ENCODE measurements at places on chromosomes 1 and 21. TPM values are rescaled to one million over a fixed set of nuclear protein-coding genes. Genes with fewer than 3 reads are reported as not detected.

DNA sequence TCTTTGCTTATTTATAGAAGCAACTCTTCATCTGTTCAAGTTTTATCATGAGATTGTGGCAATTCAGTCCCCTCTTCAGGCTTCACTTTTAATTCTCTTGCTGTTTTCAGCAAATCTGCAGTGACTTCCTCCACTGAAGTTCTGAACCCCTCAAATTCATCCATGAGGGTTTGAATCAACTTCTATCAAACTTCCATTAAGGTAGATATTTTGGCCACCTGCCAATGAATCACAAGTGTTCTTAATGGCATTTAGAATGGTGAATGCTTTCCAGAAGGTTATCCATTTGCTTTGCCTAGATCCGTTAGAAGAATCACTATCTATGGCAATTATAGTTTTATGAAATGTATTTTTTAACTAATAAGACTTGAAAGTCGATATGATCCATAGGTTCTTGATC is 946.7 kb upstream of the B3GALT2 start:
- DNase-seq, result no peak

DNA sequence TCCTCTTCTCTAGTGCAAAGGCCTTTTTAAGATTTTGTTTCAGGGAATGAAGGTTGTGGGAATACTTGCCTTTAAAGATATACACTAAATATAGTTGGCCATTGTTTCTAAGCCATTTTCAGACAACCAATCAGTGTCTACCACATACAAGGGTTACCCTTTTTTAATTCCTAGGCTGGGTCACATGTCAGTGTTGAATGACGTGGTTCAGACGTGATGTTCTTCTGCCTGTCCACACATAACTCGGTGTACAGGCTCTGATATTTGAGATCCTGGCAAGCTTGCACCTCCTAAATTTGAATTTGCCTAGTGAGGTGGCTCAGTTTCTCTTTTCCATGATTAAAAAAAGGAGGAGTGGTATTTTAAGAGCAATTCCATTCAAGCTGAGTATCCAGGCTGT is 38.8 kb downstream of the DTL start:
- no peak for DNase-seq

- no peak for DNase-seq
Observed at GRCh38 chr1:227725046-227725445, 10.1 kb downstream of the JMJD4 start.

- DNase-seq, result no peak
Observed at GRCh38 chr1:220921498-220921897, 42.3 kb downstream of the HLX start.

- no peak for DNase-seq
Observed at GRCh38 chr1:232059726-232060374, 433.3 kb downstream of the DISC1 start.

DNA sequence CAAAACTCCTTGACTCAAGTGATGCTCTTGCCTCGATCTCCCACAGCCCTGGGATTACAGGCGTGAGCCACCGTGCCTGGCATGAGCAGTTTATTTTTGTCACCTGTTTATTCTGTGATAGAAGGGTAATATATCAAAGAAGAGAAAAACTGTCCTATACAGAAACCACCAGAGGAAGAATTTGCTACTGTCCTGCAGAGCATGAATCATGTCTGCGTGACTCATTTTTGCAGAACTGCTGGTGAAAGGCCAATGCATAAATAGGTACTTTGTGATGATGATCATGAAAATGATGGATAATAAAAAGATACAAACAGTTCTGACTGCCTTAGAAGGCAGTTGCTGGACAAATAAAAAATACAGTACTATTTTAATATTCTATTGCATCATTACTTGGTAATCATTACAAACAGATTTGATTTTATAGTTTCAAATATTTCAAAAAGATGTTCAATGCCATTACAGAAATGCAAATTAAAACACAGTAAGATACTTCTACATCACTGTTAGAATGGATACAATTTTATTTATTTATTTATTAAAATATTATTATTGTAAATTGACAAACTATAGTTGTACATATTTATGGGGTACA is 26.5 kb downstream of the RIPPLY3 start:
- DNase-seq, result no peak

- DNase-seq, result no peak
Observed at GRCh38 chr21:27571706-27572105, 604.8 kb upstream of the ADAMTS5 start.

DNA sequence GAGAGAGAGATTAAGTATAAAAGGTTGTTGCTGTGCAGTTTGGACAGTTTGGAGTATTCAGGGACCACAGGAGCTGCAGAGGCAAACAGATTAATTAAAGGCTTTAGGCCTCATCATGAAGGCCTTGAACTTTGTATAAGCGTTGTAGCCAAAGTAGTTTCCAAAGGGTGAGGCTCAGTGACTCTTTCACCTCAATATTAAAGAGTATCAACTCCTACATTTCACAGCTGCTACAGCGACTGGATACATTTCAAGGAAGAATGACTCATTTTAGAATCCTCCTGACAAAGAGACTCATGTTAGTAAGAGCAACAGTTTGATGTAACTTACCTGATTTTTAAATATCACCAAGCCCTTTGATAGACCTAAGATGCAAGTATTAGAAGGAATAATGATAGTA is 355.5 kb downstream of the HLX start:
- no peak for DNase-seq

DNA sequence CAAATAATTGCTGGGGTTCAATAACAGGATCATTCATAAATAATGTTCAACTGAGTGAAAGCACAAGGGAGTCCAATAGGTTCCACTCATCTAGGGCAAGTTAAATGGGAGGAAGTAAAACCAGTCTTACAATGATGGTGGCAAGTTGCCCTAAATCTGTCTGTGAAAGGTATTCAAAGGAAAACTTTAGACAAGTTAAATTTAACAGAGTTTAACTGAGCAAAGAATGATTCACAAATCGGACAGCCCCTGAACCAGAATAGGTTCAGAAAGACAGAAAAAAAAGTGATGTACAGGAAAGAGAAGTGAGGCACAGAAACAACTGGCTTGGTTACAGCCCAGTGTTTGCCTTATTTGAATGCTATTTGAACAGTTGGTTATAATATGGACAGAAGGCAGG is 183.5 kb upstream of the ADGRL4 start:
- no peak for DNase-seq

GRCh38 chr1:56094168-56094567 is 485.2 kb downstream of the PLPP3 start:
- no peak for DNase-seq

GRCh38 chr1:165423136-165423535 is 21.8 kb downstream of the RXRG start:
- no peak for DNase-seq

DNA sequence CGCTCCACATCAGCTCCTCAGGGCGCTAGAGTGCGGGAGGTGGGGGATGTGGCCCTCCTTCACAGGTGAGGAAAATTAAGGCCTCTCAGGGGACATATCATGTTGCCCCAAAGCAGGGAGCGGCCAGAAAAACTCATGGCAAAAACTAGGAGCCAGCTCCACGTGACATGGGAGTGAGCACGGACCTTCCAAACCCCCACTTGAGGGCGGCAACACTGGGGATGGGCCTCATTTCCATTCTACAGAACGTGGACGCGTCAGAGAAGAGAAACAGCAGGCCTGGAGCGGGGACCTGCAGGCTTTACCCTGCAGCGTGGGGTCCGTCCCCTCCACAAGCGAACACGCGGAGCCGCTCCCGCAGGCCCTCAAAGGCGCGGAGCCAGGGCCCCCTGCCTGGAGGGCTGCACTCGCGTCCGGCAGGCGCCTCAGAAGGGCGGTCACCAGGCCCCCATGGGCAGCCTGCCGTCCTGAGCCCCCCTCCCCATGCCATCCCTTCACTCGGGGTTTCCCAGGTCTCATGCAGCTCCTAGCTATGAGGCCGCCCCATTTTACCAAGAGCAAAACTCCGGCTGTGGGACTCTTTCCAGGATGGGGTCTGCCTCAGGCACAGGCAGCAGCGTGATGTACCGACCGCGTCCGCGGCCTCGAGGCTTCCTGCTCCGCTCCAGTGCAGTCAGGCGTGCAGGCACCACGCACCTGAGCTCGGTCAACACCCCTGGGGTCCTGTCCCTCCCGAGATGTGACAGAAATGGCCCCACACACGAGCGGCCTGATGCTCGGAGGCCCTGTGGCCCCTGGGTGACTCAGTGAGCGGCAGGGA is 5.5 kb downstream of the CFAP410 start:
- DNase-seq, result peak; percentile 63

GRCh38 chr1:4730078-4730477 is 75.7 kb downstream of the AJAP1 start:
- DNase-seq, result no peak

- no peak for DNase-seq
Observed at GRCh38 chr21:16742741-16743140, 770.1 kb upstream of the CXADR start.

- no peak for DNase-seq
Observed at GRCh38 chr1:207944571-207944970, 33.6 kb upstream of the CD34 start.

DNA sequence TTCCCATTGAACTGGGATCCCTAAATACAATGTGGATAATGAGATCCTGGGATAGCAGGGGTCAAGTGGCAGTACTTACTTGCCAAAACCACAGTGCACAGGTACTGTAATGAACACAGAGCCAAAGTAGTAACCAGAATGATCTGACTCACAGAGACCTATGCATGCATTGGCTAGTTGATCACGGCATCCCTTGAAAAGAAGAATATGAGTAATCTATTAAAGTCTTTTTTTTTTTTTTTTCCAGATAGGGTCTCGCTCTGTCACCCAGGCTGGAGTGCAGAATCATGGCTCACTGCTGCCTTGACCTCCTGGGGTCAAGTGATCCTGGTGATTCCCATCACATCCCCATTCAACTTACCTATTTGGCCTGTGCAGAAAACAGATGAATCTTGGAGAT is 29.4 kb upstream of the EIF4G3 start:
- no peak for DNase-seq

GRCh38 chr1:84217239-84217638 is 73.2 kb downstream of the PRKACB start:
- DNase-seq, result no peak

DNA sequence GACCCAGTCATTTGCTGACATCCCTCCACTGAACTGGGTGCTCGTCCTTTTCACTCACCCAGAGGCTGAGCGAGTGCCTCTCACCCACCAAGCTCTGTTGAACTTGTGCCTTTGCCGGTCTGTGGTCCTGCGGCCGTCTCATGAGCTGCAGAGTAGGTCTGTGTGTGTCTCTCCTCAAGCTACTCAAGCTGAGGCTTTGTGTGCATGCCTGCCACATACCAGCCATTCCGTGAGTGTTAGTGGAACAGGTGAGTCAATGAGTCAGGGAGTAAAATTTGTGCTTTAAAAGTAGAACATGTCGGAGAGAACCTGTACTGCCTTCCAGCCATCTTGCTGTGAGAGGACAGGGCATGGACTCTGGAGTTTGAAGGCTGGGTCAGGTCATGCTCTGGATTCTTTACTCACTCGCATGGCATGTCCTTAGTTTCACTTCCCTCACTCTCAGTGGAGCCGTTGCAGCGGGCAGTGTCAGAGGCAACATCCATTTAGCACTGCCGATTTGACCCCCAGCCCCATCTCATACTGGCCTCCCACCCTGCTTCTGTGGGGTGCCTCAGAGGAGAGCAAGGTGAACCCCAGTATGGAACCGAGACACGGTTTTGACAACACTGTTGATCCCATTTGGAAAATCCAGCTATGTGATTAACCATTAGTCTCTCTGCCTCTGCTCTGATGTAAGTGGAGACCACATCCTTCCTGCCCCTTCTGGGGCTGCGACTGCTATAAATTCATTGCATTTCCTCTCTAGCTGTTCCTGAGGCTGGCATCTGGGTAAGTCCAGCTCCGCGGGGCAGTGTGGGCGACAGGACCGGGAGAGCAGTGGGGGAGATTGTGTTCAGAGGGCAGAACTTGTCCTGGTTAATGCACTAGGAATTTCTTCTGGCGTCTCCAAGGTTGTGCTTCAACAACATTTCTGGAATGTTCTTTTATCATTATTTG is at the start of gene NLRP3:
Gene NLRP3, plus strand, starts transcription at position 751 of the 939 bp plus-strand sequence. CDS start 2,628 bp downstream, outside the sequence.
- no peak for DNase-seq

GRCh38 chr1:229001467-229002011 is 266.3 kb downstream of the RHOU start:
- no peak for DNase-seq

- DNase-seq, result no peak
Observed at GRCh38 chr1:119181218-119181617, 40.8 kb upstream of the WARS2 start.

- DNase-seq, result no peak
Observed at GRCh38 chr1:240528591-240528990, 83.4 kb downstream of the GREM2 start.

DNA sequence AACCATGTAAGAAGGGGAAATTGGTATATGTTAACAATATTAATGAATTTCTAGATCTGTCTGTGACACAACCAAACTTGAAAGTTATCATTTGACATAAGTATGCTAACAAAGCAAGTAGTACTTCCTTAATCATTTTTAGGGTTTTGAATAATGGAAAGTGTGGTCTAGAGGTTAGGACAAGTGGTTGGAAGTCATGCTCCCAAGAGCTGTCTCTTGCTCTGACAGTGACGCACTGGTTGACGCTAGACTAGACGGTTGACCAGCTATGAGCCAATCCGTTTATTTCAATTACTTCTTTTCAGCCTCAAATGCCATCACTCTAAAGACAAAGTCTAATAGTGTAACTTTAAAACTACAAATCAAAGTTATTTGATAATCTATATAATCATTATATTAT is 20.7 kb upstream of the RGS1 start:
- DNase-seq, result no peak

- no peak for DNase-seq
Observed at GRCh38 chr1:231923491-231924041, 297.0 kb downstream of the DISC1 start.

- DNase-seq, result no peak
Observed at GRCh38 chr1:246068619-246069509, 438.2 kb downstream of the SMYD3 start.

- DNase-seq, result no peak
Observed at GRCh38 chr1:92832537-92833114, 786 bp downstream of the RPL5 start.

DNA sequence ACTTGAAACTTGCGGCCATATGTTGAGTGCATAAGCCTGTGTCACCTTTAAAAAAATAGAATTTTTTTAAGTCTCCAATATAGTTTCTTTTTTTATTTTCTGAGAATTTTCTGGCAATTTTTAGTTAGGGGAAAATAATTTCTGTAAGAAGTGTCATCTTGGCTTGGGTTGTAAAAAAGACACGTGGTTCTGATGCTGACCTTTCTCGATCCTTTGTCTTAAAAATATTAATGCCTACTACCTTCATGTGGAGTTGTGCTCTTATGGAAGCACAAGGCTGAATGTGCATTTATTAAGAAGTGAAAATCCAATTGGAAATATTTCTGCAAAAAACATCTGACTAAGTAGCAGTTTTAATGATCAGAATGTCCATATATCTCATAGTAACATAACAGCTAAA is 3.5 kb downstream of the ELAVL4 start:
- DNase-seq, result no peak

Gene UMODL1
- total RNA-seq, result not detected

Gene RIPPLY3
- not detected for total RNA-seq

Gene CELA2B
- total RNA-seq, result not detected

Gene RXFP4
- total RNA-seq, result not detected

Gene TMEM54
- 10.9 TPM for total RNA-seq

Gene COL6A1
- total RNA-seq, result 228 TPM

Gene SESN2
- total RNA-seq, result 2.9 TPM

Gene MROH9
- total RNA-seq, result not detected

Gene MPZ
- total RNA-seq, result 4.4 TPM

Gene FNBP1L
- 24.8 TPM for total RNA-seq

Gene ST6GALNAC3
- total RNA-seq, result 3.9 TPM

Data from Right ventricle myocardium inferior (tissue), 1 donor.